ENCODE measurements at places on chromosomes 4 and X.

DNA sequence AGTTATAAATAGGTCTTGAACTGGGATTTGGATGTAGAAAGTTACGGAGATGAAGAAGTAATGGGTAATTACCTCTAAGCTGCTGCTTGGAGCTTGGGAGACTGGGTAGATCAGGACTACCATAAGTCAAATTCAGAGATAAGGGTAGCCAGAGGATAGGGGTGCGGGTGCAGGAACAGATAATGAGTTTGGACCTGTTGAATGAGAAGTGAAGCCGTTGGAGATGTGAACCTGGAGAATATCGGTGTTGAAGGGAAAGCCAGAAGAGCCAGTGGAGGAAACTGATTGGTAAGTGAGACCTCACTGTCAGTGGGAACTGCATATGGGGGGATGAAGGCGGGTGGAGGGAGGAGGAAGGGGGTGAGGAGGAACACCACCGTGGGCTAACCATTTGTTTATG lies 618 bp upstream of the FOXO4 start:
- DNase-seq: no peak

- DNase-seq: no peak
These were observed 38.9 kb downstream of the STARD8 start for GRCh38 chrX:68686097-68686977.

DNA sequence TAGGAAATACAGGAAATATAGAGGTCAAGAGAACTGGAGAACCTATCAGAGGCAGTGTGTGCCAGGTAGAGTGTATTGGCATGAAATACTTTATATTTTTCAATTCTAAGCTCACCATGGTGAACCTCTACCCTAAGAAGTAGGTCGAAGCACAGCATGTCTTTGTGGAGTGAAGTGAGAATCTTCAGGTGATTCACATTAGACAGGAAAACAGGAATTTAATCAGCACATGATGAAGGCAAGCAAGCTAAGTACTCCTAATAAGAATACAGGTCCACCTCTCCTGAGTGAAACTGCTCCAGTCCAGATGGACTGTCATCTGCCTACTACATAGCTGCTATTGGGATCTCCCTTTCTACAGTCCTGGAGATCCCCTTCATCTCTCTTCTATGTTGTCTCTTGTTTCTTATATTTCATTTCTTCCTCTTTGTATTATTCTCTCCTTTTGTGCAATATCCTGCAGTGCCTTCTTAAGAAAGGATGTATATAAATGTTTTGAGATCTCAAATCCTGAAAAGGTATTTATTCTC lies 159.0 kb downstream of the LRBA start:
- no peak for DNase-seq

- no peak for DNase-seq
These were observed 408.0 kb upstream of the SPOCK3 start for GRCh38 chr4:167642250-167642649.

- DNase-seq: no peak
These were observed 30.9 kb downstream of the RBPJ start for GRCh38 chr4:26351685-26352084.

GRCh38 chr4:1290165-1290977 lies 680 bp downstream of the MAEA start:
- DNase-seq: no peak

GRCh38 chr4:172109466-172109865 lies 296.3 kb downstream of the GALNTL6 start:
- no peak for DNase-seq

DNA sequence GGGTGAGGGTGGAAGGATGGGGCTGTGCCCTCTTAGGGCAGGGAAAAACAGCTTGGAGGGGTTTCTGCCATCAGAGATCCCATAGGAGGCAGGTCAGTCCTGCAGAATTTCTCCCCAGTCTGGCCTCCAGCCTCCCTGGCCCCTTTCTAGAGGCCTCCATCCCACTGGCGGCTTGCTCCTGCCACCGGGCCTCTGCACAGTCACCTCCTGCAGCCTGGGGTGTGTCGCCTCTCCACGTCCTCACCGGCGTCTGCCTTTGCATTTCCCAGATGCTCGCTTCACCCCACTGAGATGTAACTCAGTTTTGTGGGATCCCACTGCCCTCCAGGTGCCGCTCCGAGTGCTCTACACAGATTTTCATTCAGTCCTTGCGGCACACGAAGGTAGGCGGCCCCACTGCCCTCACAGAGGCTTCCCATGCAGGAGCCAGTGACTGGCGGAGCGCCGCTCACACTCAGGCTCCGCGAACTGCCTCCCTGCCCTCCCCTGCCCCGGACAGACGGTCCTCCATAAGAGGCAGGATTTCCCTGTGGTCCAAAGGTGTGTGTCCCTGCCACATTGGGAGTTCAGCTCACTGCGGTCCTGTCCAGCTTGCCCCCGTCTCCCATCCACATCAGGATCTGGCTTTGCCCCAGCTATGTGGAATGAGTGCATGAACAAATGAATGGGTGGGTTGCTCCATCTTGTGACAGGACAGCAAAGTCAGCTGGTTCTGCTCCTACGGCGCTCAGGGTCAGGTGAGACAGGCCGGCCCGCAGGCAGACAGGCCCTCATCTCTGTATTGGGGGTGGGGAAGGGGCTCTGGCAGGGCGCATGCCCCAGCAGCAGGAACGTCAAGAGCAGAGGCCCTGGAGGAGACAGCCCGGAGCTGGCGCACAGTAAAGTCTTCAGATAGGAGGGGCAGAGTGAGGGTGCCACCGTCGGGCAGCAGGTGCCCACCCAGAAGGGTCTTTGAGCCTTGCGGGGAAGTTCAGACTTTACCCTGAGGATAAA lies 2.7 kb upstream of the TMEM271 start:
- DNase-seq: no peak

- DNase-seq: no peak
These were observed 467.0 kb upstream of the CTSO start for GRCh38 chr4:156420623-156421022.

DNA sequence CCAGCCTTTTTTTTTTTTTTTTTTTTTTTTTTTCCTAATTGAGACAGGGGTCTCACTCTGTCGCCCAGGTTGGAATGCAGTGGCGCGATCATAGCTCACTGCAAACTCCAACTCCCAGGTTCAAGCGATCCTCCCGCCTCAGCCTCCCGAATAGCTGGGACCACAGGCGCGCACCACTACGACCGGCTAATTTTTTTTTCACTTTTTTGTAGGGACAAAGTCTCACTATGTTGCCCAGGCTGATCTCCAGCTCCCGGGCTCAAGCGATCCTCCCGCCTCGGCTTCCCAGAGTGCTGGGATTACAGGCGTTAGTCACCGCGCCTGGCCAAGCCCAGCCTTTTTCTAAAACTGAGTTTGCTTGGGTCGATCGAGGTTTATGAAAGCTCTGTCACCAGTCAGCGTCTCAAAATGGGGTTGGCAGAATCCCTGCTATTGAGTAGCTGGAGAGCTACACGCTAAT lies 1.3 kb upstream of the OTUD5 start:
- DNase-seq: no peak

DNA sequence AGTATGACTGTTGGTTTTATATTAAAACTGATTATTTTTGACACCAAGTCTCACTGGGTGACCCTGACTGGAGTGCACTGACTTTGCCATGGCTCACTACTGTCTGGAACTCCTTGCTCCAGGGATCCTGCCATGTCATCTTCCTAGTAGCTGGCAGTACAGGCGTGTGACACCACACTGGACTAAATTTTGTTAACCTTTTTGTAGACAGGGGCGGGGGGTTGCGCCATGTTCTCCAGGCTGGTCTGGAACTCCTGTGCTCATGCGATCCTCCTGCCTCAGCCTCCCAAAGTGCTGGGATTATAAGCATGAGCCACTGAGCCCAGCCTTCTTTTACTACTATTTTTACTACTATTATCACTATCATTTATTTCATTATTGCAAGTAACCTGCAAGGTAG lies 8.9 kb downstream of the XAGE1A start:
- DNase-seq: no peak

GRCh38 chr4:4836044-4836443 lies 23.4 kb upstream of the MSX1 start:
- no peak for DNase-seq

- peak; percentile 20 for DNase-seq
These were observed 2.1 kb downstream of the GAB3 start for GRCh38 chrX:154748712-154749339.

DNA sequence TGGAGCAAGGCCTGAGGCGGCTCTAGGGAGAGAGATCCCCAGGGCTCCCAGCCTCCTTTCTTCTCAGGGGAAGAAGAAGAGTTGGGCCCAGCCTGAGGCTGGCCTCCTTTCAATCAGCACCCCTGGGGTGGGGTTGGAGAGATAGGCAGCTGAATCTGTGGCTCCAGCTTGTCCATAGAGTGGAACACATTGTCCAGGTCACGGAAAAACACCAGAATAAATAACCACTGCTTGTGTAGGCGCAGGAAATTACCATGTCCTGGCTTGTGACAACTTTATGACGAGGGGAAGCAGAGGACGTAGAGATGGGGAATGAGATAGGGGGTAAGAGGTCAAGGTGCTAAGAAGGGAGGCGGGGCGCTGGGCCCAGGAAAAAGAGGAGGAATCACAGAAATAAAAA lies 80.8 kb upstream of the EFNB1 start:
- DNase-seq: no peak

- no peak for DNase-seq
These were observed 249.7 kb upstream of the TET2 start for GRCh38 chr4:104896660-104897645.

GRCh38 chr4:78311306-78311705 lies 240.3 kb upstream of the ANXA3 start:
- DNase-seq: no peak

- DNase-seq: no peak
These were observed 260.9 kb upstream of the RPS6KA3 start for GRCh38 chrX:20527558-20528011.

DNA sequence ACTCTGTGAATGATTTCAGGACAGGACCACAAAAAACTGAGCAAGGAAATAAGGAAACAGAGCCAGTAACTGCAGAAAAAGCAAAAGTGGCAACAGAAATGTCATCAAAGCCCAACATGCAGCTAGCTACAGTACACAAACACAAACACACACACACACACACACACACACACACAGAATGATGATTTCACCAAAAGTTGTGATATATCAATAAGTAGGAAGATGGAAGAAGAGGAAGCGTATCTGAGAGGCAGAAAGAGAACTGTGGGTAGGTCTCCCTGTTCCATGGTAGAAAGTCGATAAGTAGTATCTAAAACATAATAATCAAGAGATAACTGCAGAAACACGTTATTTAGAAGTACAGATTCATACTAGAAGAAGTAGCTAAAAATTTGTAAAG lies 148.3 kb downstream of the MGST2 start:
- DNase-seq: no peak

DNA sequence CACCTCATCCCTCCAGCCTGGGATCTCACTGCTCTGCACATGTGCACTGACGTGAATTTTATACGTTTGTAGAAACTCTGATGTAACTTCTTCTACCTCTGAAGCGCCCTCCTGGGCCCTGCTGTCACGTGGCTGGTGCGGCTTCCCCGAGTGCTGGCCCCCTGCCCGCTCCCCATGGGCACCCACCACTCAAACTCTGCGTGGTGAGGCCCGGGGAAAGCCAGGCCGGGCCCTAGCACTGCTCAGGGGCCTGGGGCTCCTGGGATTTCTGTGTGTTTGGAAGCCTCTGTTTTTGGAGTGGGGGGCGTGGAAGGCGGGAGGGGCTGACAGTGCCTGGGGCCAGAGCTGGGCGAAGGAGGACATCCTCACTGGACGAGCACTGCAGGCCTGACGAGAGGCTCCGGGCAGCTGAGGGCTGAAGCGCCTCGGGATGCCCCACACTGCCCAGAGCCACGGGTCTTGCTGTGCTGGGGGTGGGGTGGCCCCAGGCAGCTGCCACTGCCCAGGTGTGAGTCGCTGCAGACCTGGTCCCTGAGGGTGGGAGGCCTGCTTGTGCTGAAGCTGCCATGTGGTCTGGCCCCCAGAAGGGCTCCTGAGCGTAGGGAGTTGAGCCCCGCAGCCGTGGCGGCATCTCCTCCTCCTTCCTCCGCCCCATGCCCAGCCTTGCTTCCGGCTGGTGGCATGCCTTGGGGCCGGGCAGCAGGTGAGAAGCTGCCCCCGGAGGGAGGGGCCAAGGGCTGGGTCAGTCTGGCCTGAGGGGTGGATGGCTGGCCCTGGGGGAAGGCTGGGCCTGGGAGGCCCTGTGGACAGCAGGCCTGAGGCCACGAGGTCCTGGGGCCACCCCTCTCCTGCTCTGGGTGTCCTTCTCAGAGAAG lies 7.7 kb downstream of the NAT8L start:
- DNase-seq: no peak

DNA sequence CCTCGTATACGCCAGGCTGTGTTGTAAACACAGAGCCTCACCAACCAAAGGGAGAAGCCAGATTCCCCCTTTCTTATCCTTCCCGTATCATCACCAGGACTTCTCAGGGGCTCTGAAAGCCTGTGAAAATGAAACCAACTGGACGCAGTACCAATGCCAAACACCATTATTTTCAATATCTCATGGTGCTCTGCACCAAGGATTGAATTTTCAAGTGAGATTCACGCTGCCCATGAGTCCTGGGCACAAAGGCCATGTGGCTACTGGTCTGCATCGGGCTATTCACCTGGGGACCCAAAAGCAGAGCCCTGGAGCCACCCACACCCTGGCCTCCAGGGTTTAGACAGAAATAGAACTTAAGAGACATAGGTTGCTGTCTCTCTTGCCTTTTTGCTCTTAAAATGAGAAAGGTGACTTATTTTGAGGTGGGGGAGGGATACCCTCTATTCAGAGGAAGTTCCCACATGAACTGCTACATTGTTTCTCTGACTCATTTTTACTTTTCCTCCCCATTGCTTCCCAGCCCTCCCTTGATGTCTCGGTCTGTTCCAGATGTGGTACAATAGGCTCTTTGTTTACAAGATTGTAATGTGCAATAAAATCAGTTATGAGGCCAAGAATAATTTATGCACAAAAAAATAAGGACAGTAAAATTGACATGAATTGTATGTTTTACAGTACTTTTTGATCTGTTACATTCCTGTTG lies 55.4 kb downstream of the MAML3 start:
- no peak for DNase-seq

GRCh38 chr4:181138116-181138515 lies 1105.1 kb upstream of the TENM3 start:
- DNase-seq: no peak

DNA sequence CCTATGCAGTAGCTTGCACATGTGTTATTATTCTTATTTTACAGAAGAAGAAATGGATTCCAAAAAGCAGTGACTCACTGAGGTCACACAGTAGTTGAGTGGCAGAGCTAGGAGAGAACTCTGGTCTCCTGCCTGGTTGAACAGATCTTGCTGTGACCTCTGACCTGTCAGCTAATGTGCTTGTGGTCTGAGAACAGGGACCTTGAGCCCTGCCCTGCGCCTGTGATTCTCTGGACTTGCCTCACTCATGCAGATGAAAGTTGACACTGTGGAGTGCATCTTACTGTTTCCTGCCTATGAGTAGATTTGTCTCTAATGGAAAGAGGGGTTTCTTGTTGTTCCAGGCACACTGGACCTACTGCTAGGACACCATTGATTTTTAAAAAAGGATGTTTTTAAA lies 32.3 kb downstream of the ETNPPL start:
- DNase-seq: no peak

DNA sequence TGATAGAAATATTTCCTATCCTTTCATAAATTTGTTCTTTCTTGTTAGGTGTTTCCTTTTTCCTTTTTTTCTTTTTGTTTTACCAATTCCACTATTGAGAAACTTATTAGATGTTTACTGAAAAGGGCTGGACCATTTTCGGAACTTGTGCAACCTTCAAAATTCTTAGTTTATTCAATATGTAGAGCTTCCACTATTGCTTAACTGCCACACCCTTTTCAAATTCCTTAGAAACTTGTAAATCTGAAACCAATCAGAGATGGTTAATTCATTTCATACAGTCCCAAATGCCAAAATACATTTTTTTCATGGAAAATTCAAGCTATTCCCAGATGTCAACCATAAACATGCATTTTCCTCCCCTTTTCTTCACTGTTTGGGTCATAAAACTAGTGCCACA lies 66.1 kb upstream of the SLC39A8 start:
- DNase-seq: no peak
